ENCODE measurements at places on chromosomes 2 and 18.
A peak's percentile ranks its signal among the peaks of the same experiment; 100 is the strongest.

- DNase-seq = no peak
Measured at GRCh38 chr2:180364719-180365118, 357.6 kb upstream of the CWC22 start.

GRCh38 chr18:48153613-48154481 lies 223.4 kb upstream of the SMAD2 start:
- no peak for DNase-seq

DNA sequence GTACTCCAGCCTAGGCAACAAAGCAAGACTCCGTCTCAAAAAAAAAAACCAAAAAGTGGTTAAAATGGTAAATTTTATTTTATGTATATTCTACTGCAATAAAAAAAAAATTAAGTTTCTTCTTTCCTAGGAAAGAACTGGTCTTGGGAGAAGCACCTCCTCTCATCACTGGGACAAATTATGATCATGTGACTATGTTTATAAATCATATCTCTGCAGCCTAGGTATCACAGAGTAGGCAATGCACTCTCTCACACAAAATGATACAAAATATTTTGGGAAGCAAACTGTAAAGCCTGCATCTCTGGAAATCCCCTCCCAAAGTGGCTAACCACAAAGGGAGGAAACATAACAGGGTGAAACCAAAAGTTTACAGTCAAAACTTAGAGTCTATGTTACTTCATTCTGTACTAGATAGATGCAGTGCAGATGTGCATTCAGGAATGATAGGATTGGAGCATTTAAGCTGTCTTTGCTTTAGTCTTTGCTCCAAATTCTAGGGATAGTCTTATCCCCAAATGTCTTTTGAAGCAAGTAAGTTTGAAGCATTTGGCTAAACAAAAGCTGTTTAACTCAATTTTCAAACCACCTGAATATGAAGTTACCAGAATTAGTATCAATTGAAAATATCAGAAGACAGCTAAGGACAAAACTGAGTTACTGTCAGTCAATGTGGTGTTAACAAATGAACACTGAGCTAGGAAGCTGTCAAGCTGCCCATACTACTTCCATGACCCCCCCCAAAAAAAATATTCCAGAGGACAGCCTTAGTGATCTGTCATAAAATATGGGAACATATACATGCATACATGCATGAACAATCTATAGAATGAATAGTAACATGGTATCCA lies 21.1 kb upstream of the MALT1 start:
- peak; percentile 54 for DNase-seq

DNA sequence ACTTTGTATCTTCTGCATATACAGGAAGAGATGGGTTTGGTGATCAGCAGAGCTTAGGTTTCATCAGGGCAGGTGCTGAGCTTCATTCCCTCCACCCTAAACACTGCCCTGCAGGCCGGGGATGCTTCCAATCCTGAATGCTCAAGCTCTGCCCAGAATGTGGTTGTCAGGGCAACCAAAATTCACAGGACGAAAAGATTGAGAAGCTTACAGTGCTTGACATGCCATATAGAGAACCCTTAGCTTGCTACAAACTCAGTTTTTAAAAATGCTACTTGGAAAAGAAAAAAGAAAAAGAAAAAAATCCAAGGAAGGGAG lies 65.6 kb downstream of the SH3RF3 start:
- DNase-seq = no peak

DNA sequence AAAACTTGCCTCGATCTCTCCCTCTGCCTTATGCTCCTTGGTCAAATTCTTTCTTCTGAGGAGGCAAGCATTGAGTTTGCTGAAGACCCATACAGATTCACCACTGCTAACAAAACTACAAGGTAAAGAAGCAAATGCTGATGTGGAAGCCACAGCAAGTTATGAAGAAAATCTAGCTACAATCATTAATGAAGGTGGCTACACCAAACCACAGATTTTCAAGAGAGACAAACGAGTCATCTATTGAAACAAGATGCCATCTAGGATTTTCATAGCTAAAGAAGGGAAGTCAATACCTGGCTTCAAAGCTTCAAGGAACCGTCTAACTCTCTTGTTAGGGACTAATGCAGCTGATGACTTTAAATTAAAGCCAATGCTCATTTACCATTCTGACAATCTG lies 203.2 kb downstream of the METTL4 start:
- DNase-seq = no peak

GRCh38 chr2:176149481-176149938 lies 1.8 kb upstream of the HOXD4 start:
- no peak for DNase-seq

DNA sequence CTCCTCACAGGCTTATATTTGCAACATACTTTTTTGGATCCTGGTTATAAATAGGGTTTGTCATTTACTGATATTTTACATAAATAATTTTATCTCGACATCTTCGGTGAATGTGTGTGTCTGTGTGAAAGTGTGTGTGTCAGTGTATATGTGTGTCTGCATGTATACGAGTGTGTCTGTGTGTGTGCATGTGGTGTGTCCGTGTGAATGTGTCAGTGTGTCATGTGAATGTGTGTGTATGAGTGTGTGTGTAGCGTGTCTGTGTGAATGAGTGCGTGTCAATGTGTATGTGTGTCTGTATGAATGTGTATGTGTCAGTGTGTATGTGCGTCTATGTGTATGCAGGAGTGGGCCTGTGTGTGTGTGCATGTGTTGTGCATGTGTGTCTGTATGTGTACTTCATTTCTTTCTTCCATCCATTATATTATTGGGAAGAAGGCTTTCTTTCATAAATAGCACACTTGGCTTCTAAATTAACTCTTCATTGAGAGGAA lies 161.6 kb downstream of the ST6GAL2 start:
- no peak for DNase-seq

DNA sequence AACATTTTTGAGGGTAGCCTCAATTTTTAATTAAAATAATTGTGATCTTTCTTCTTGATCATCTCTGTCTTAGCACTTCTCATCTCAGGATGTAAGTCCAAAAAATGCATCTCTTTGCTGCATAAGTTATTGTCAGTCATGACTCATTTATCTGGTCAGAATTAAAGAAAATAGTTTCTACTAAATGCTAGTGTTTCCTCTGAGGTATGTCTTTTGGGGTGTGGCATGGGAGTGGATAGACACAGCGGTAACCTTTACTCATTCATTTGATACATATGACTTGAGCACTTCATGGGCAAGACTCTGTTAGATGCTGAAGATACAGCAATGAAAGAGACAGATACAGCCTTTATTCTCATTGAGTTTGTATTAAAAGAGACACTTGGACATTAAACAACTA lies 284.7 kb downstream of the IRS1 start:
- DNase-seq = no peak

DNA sequence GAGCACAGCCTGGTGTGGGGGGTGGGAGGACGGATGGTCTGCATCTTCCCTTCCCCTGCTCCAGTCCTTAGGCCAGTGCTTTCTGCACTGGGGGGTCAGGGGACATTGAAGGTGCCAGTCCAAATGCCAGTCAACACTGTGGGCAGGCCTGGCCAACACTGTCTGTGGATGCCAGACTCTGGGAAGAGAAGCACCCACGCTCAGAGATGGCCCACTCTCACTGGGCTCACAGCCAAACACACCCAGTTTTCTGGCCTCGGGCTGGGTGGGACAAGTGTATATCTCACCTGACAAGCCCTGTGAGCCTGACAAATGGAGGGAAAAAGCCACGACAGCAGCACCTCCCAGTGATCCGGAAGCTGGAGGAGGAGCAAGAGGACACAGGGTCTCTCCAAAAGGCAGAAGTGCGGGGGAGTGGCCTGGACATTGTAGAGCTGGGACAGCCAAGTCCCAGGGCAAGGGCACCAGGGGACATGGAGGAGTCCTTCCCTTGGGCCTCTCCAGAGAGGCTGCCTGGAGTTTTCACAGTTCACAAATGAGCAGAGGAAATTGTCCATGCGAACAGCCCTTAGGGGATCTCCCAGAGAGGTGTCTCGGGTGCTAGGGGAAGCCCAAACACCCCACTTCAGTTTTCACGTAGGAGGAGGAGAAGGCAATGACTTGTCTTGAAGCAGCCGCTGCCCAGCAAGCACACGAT lies 79.3 kb downstream of the SDC1 start:
- no peak for DNase-seq

- DNase-seq = peak; percentile 4
Measured at GRCh38 chr2:171260471-171261424, 100.1 kb upstream of the TLK1 start.

DNA sequence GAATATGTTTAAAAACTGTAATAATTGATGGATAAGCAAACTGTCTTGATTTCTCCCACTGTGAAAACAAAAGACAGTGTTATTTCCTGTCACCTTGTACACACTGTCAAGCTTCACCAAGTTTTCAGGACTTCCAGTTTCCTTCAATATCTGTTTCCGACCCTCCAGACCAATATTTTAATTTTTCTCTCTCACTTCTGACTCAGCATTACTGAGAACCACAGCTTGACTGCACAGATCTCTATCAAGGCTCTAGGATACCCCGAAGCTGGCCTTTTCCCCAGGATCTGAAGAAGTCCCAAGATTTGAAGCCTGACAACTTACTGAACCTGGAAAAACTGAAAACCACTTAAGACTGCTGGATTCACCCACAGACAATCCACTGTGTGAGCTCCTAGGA lies 13.2 kb upstream of the SULT1C3 start:
- DNase-seq = no peak

- no peak for DNase-seq
Measured at GRCh38 chr2:176334729-176335128, 65.5 kb downstream of the MTX2 start.

- DNase-seq = no peak
Measured at GRCh38 chr2:223267160-223267951, 215.4 kb downstream of the KCNE4 start.

GRCh38 chr18:66867653-66868052 lies 263.8 kb upstream of the CDH19 start:
- DNase-seq = no peak

DNA sequence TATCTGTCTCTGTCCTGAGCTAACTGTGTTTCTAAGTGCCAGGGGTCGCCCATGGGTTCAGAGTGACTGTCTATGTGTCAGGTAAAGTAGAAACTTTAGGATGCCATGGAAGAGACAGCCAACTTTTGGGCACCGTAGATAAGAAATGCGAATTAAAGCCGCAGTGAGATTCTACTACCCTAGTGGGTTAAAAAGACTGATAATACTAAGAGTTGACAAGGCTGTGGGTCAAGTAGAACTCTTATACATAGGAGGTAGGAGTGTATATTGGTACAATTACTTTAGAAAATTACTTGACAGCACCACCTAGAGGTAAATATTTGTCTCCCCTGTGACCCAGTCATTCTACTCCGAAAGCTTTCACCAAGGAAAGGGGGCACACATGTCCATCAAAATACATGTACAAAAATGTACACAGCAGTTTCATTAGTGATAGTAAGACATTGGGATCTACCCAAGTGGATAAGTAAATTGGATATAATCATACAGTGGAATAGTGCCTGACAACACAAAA lies 371.3 kb downstream of the SLC4A3 start:
- no peak for DNase-seq

DNA sequence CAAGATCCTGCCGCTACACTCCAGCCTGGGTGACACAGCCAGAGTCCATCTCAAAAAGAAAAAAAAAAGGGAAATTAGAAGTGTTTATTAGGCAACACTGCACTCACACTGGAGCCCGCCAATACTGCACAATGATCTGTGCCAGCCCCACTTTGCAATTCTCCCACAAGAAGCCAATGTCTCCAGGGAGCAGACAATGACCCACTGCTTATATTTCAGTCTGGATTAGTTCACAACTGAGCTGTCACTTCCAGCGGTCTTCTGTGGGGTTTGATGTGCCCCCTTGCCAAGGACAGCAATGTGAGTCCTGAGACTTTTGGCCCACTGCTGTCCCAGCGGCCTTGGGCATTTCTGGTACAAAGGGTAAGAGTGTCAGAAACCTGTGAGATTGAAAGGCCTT lies 85.6 kb upstream of the PPM1B start:
- no peak for DNase-seq

GRCh38 chr18:78798402-78799175 lies 181.0 kb upstream of the SALL3 start:
- DNase-seq = no peak

- no peak for DNase-seq
Measured at GRCh38 chr2:241913703-241914102, 44.2 kb downstream of the RTP5 start.

DNA sequence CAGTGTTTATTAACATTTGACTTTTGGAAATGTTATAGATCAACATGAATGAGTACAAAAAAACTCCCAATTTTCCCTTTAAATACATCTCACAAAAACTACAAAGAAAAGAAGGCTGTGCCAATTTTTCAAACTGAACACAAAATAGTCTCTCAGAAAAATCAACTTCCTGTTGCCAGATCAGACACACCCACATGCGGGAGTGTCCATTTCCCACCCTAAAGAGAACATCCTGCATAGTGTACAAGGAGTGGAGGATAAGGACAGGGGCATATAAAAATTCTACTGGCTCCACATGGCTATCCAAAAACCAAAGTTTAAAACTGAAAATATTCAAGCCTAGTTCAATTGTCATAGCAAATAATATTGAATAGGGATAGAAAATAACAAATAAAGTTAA lies 165.3 kb downstream of the ATAD2B start:
- DNase-seq = no peak

DNA sequence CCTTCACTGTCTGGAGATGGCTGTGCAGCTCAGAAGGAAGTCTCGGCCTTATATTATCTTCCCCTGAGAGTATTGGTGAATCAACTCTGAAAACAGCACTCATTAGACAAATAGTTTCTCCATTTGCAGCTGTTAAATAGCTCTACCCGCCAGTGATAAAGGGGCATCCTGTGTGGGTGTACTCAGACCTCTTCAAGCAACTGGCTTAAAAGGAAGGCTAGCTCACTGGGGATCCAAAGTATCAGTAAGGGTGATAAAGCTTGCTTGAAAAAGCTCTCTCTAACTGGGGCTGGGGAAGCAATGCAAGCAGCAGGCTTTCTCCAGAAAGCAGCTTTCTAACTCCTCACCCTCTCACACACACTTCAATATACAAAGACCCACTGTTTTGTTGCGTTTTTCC lies 64.9 kb upstream of the PSMD14 start:
- DNase-seq = no peak

GRCh38 chr2:127047716-127048617 lies 59.0 kb downstream of the BIN1 start:
- no peak for DNase-seq
